ENCODE measurements at places on chromosomes 6 and 20.

GRCh38 chr6:31462026-31462963 is 35.6 kb upstream of the MICB start:
- DNase-seq = no peak

GRCh38 chr6:126513198-126513597 is 173.3 kb downstream of the CENPW start:
- DNase-seq = no peak

GRCh38 chr6:139030228-139030963 is 1.9 kb downstream of the ABRACL start:
- DNase-seq = no peak

- DNase-seq = no peak
These were observed 91.4 kb downstream of the PRKN start for GRCh38 chr6:162636167-162636566.

GRCh38 chr6:42166444-42167141 is 6.6 kb upstream of the GUCA1A start:
- no peak for DNase-seq

GRCh38 chr20:15064741-15065140 is 727.3 kb upstream of the FLRT3 start:
- DNase-seq = no peak
